Foreskin fibroblast (primary cell): ENCODE measurements at places on chromosomes 4 and X.

GRCh38 chrX:150482537-150483206 lies 85.7 kb upstream of the MTM1 start:
- DNase-seq, result peak; percentile 72

GRCh38 chr4:137659431-137659830 lies 127.1 kb upstream of the PCDH18 start:
- peak; percentile 65 for DNase-seq

DNA sequence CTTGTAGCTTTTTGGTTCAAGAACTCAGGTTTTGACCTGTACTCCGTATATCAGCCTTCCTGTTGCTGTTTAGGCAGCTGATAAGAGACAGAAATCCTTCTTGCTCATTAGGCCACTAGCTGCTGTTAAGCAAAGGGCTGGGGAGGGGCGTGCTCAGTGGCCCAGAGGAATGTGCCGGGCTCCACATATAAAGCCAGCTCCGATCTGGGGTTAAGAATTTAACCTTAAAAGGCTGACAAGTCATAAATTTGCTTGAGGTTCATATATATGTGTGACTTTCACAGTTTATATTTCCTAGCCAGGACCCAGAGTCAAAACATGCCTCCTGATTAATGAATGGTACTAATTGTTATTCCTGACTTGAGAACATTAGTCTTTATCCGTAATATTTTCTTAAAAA lies 15.3 kb downstream of the GPC3 start:
- DNase-seq, result no peak

GRCh38 chr4:176906709-176907108 lies 114.0 kb upstream of the VEGFC start:
- no peak for DNase-seq

DNA sequence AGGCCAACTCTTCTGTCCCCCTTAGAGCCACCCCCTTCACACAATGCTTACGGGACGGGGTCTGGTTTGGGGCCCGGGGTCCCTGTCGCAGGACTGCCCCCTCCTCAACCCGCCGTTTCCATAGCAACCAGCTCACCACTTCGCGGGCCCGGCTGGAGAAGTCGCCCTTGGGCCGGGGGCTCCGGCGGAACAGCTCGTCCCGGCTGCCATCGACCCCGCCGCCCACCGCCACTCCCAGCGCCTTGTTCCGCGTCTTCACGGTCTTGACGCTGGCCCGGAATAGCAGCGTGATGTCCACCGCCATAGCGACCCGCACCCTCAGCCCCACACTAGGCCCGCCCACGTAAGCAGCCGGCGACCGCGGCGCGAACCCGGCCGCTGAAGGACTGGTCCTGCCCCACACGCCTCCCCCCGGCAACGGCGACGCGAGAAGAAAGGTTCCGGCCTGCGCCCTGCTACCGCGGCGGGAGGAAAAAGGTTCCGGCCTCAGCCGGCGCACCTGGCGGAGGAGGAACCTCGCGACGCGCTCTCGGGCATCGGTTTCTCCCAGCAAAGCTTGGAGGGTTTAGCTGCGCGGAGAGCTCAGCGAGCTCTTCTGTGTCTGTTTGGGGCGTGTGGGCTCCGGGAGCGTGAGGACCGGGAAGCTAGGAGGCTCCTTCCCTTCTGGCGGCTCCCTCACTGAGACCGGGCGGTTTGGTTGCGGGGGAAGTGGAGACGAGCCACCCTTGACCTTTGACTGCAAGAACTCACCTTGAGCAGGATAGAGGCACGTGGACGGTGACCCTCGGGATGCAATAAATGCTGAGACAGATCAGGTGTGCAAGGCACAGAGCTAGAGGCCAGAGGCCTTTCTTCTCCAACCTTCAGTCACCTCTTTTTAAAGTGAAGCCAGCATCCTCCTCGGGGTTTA lies at the start of gene STX18:
TSS of gene STX18 (minus strand) at position 388 of the 910 bp plus-strand sequence. CDS start at position 304, 84 bp downstream.
- DNase-seq, result peak; percentile 84

DNA sequence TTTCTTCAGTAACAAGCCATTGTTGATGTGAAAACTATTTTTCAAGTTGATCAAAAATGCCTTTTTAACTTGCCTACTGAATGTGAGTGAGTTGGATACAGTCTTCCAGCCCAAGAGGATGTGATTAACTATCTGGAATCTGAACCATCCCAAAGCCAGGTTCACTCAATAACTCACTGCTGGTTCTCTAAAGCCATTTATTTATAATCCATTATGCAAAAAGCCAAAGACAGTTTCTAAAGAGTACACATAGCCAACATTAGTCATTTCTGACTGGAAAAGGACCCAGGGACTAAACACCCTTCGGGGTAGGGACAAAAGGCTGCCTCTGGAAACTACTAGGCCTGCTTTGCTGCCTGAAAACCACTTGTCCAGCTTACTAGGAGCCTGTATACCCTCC lies 109.6 kb downstream of the SHROOM4 start:
- no peak for DNase-seq

- no peak for DNase-seq
Observed at GRCh38 chrX:132395026-132395425, 93.8 kb downstream of the MBNL3 start.

GRCh38 chrX:9586992-9587392 lies 122.1 kb downstream of the TBL1X start:
- no peak for DNase-seq

DNA sequence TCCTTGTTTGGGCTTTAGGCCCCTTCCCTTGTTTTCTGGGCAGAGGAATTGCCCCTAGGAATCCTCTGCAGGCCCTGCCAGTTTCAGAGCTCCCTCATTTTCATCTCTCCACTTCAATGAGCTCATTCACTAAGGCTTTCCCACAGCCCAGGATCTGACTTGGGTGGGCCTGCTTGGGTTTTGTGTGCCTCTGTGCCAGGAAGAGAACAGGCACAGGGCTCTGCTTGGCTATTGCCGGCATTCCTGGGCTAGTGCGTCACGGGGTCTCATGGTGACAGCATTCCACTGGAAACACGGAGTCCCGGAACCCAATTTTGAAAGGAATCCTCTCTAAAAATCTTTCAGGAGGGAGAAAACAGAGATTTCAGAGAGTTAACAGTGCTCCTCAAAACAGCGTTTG lies 150.5 kb downstream of the VCX3A start:
- no peak for DNase-seq

- DNase-seq, result no peak
Observed at GRCh38 chrX:38656350-38656915, 95.1 kb downstream of the TSPAN7 start.

- DNase-seq, result peak; percentile 89
Observed at GRCh38 chr4:184400375-184400870, 73.9 kb downstream of the IRF2 start.

- peak; percentile 39 for DNase-seq
Observed at GRCh38 chr4:1113311-1114009, at the start of gene RNF212. RNF212 (minus strand) TSS chr4:1113564; CDS start chr4:1113464, 100 bp downstream.

GRCh38 chr4:87541956-87542709 lies 13.0 kb upstream of the SPARCL1 start:
- DNase-seq, result no peak

DNA sequence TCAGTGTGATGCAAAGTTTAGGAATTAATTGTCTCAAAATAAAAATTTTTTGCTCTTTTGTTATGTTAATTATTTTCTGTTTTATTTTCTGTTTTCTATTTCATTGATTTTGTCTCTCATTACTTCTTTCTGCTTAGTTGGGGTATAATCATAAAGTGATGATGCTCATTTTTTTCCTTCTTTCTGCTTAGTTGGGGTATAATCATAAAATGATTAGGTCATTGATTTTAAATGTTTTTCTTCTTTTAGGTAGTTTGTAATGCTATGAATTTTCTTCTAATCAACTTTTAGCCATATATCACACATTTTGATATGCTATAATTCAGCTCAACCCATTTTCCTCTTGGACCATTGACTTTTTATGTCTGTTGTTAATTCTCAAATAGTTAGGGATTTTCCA lies 43.7 kb downstream of the NEUROG2 start:
- no peak for DNase-seq

DNA sequence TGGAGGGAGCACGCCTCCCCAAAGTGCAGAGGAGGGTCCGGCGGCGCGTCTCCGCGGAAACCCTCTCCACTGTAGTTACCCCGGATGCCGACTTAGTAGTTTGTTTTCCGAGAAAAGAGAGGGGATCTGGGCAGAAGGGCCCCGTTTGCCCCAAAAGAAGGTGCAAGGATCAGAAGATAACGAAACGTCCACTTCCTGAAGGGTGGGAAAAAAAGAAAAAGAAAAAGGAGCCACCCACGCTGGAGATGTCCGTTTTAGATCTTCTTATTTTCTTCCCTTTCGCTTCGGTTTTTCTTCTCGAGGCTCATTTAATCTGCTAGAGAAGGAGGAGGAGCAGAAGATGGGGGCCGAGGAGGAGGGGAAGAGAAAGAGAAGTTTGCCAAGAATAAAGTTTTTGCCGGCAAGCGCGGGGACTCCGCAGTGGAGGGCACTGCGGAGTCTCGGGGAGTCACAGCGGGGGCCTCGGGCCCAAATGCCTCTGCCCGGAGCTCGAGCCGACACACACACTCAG lies 517 bp downstream of the LEF1 start:
- peak; percentile 26 for DNase-seq

GRCh38 chr4:121192480-121192879 lies 28.4 kb upstream of the TNIP3 start:
- peak; percentile 67 for DNase-seq

GRCh38 chrX:130909469-130910136 lies 6.6 kb upstream of the ENOX2 start:
- no peak for DNase-seq

DNA sequence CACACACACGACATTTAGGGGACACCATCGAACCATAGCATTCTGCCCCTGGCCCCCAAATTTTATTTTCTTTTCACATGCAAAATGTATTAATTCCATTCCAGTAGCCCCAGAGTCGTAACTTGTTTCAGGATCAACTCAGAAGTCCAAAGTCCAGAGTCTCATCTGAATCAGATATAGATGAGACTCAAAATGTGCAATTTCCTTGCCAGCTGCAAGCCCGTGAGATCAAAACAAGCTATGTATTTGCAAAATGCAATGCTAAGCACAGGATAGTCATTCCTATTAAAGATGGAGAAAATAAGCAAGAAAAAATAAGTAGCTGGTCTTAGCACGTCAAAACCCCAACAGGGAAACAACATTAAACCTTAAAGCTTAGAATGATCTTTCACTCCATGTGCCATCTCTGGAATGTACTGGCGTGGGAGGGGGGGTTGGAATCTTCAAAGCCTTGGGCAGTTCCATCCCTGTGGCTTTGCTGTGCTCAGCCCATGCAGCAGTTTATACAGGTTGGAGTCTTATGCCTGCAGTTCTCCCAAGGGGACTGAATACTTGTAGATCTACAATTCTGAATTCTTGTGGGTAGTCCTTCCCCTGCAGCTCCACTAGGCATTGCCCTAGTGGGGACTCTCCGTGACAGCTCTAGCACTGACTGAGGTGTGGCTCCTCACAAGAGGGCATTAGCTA lies 47.7 kb upstream of the SYTL5 start:
- DNase-seq, result no peak

DNA sequence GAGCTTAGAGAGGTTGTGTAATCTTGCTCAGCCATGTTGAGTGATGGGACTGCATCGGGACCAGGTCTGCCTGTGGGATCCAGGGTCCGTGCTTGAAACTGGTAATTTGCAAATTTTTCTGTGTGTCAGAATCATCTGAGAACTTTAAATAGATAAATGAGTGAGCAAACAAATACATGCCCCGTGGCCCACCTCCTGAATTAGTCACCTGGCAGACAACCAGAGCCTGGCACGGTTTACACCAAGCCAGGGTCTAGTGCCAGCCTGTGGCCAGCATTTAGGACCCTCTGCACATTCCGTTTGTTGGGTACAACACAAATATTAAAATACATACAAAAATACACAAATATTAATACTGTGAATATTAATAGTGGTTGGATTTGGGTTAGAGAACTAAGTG lies 90.6 kb upstream of the STOX2 start:
- DNase-seq, result no peak

- DNase-seq, result no peak
Observed at GRCh38 chr4:124650614-124651013, 61.9 kb downstream of the ANKRD50 start.

- DNase-seq, result peak; percentile 8
Observed at GRCh38 chrX:70970482-70970995, 39.6 kb upstream of the SLC7A3 start.

- DNase-seq, result no peak
Observed at GRCh38 chr4:121166976-121167375, 2.9 kb upstream of the TNIP3 start.
